Posterior cingulate gyrus (tissue), 11 donors: ENCODE measurements at places on chromosomes 2 and 18.

- DNase-seq: no peak
Observed at GRCh38 chr2:159137511-159138241, 148.8 kb downstream of the WDSUB1 start.

DNA sequence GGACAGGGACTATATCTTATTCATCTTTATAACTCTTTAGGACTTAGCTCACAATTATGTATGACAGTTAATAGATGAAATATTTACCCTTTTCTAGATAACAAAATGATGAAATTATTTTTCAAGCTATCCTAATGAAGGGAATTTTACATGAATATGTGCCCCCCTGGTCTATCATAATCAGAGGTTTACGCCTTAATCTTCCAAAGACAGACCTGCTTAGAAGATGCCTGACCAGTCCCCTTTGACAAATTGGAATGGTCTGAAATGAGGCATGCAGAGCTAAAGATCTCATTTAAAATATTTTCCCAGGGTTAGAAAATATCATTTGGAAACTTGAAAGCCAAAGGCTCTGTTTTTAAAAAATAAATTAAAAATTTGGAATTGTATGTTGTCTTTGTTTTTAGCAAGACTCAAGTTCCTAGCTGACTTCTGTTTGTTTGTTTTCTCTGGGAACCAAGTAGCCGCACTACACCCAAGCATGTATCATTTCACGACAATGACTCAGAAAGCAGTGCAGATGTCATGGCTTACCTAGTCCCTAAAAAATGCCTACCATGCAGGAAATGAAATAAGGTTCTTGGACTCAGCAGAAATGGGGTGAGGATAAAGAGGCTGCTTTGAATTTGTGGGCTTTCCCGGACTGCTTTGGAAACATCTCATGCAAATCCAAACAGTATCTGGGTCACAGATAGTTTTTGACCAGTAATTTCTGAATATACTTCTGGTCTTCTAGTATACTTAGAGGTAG lies 162.1 kb downstream of the ZEB2 start:
- DNase-seq: no peak

DNA sequence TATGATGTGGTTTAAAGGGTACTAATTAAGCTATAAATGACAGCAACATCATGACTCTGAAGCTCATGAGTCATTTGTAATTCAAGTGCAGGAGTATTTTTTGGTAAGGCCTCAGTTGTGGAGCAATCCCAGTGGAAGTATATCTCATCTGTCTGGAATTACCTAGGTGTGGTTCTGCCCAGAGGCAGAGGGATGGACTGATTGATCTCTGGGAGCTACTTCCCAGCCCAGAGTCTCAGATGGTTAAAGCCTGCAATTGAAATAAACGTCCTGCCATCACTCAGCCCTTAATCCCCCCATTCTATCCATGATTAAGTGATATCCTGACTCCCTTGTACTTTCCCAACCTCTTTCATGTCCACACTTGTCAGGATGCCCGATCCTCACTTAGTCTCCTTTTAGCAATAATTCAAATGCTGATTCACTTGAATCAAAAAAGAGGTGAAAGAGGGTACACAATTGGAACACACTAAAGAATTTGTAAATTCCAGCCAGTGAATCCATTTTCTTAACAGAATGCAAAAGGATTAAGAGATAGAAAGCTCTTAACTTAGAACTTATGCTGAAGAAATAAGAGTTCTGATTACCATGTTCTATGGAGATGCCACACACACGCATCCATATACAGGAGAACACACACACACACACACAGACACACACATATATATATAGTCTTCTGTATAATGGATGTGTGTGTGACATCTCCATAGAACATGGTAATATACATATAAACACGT lies 664.4 kb downstream of the NYAP2 start:
- DNase-seq: no peak

DNA sequence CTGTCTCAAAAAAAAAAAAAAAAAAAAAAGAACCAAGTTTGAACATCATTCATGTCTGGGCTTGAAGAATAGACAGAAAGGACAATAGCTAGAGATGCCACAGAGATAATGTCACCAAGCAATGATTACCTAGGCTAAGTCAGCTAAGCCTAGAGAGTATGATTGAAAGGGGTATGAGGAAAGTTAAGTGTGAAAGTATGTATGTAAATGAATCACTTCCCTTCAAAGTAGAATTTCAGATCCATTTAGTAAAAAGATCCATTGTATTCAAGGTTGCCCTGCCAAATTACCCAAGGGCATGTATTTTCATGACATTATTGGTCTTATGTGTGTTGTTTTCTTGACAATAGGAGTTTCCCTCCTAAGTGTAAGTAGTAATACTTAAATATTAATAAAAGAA lies 34.1 kb upstream of the SLC39A10 start:
- no peak for DNase-seq

DNA sequence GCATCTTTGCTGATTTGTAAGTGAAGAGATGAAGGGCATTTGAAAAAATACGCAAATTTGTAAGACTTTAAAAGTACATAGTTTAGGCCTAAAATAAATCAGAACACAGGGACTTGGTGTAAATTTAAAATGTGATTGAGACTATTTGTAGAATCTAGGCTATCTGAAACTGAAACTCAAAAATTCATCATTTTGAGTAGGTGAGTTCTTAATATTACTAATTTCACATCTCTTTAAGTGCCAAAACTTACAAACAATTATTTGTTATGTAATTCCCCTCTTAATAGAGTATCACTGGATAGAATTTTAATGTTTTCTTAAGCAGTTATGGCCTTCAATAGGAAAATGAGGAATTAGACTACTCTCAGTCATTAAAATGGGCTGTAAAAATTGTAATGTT lies 14.0 kb upstream of the HRH4 start:
- DNase-seq: no peak

GRCh38 chr2:237185553-237185925 lies 99.8 kb downstream of the COPS8 start:
- DNase-seq: no peak

DNA sequence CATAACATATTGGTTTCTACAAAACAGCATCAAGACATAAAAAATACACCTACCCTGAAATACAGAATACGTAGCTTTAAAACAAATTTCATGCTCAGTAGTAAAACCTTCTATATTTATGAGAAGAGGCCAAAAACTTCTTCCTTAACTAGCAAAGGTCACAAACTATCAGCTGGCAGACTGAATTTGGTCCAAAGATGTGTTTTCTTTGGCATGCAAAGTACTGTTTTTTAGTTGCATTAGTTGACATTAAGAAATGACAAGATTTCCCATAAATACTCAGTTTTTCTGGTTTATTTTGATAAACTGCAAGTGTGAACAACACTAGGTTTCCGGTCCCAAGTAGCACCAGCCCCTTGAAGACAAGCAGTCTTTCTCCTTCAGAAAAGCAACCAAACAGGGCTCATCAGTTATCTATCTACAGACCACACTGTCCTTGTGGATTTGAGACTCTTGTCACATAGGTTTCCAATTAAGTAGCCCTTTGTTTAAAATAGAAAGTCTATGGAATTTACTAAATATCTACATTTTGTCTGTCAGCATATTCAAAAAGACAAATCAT lies 35.6 kb downstream of the SLC25A12 start:
- no peak for DNase-seq

DNA sequence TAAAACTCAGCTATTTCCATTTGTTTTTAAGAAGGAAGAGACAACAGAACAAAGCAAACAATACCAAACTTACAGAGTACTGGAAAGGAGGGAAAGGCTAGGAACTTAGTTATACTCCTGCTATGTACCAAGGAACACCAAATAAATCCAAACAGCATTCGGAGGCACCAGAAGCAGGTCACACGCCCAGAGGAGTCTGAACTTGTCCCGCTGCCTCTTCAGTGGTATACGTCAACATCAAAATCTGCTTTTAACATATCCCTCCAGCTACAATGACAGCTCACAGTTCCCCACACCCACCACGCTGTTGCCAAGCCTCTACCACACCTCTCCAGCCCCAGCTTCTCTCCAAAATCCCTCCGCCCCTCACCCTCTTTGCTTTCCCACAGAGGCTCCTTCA lies 17.3 kb downstream of the C2orf76 start:
- no peak for DNase-seq
